Right renal cortex interstitium (tissue), 3 donors: ENCODE measurements at places on chromosomes 7 and 10. TPM values are rescaled to one million over a fixed set of nuclear protein-coding genes. Genes with fewer than 3 reads are reported as not detected.

Gene CYP26C1
- polyA plus RNA-seq = 0.07 TPM

Gene MYL7
- polyA plus RNA-seq = 12.5 TPM

Gene GRB10
- 29.4 TPM for polyA plus RNA-seq

Gene FAM237B
- polyA plus RNA-seq = 0.37 TPM

Gene NEUROG3
- not detected for polyA plus RNA-seq

Gene PIP
- polyA plus RNA-seq = not detected

Gene OR13A1
- not detected for polyA plus RNA-seq

DNA sequence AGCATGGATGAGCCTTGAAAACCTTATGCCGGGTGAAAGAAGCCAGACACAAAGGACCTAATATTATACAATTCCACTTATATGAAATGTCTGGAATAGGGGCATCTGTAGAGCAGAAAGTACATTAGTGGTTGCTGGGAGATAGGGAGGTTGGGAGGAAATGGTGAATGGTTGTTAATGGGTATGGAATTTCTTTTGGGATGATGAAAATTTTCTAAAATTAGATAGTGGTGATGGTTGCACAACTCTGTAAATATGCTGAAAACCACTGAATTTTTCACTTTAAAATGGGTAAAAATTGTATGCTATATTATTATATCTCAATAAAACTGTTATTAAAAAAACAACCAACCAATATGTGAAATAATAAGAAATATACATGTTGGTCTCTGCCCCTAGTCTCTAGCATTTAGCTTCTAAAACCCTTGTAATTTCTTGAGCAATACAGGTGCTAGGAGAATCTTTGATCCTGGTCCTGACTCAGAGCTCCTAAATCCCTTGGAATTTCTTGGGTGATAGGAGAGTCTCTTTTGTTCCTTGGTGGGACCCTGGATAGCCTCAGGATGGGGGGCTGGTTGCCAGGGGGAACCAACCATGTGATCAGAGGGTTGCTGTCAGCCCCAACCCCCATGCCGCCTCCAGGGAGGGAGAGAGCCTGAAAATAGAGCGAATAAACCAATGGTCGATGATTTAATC lies 64.0 kb downstream of the TACR2 start:
- no peak for DNase-seq

DNA sequence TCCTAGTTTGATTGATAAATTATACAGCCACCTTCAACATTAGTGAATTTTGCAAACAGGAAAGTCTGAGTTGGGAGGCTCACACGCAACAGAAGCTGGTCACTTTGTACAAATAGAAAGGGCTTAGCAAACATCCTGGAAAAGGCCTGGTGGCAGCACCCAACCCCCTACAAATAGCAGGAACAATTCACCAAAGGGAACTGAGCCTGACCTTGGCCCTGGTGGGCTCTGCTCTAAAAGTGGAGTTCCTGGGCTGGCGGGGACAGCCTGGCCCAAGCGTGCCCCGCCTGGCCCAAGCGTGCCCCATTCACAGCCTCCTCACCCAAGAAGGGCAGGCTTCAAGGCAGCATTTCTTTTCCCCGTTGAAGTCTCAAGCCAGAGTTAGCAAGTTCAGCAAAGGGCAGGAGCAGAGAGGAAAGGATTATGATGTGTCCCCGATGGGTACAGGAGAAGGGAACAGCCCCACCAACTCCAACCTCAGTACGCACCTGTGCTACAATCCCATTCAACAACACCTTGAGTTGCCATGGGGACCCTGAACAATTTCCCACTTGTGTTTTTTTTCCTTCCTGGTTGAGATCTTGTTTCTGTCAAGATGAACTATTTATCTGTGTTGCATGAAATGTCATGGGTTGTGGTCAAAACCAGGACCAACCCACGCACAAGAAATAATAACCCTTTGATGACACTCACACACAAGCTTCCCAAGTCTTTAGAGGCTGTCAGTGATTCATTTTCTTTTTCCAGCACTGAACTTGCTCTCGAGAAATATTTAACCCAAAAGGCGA lies 43.4 kb downstream of the RGS10 start:
- DNase-seq = no peak

- DNase-seq = no peak
Measured at GRCh38 chr7:151625606-151626005, 105.9 kb upstream of the RHEB start.

GRCh38 chr10:6278519-6279120 lies 75.9 kb downstream of the PFKFB3 start:
- no peak for DNase-seq

- no peak for DNase-seq
Measured at GRCh38 chr10:60339757-60340156, 49.9 kb downstream of the ANK3 start.

GRCh38 chr7:51867117-51867516 lies 550.5 kb upstream of the COBL start:
- DNase-seq = no peak

- DNase-seq = no peak
Measured at GRCh38 chr10:79473496-79474095, 28.2 kb upstream of the ZCCHC24 start.

DNA sequence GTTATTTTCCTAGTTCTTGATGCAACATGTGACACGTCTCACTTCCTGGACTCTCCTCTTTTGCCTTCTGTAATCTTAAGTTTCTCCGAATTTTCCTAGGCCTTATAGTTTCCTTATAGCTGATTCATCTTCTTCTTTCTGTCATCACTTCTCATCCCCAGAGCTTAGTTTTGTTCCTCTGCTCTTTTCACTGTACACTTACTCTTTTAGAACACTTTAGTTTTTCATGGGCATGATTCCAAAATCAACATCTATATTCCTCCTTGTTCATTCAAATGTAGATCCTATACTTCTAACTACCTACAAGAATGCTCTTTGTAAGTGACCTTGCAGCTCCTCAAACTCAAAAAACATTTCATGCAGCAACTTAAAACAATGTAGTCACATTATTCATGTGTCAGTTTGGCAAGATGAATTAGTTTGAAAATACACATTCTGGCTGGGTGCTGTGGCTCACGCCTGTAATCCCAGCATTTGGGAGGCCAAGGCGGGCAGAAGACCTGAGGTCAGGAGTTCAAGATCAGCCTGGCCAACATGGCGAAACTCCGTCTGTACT lies 13.1 kb upstream of the SLC26A3 start:
- no peak for DNase-seq

DNA sequence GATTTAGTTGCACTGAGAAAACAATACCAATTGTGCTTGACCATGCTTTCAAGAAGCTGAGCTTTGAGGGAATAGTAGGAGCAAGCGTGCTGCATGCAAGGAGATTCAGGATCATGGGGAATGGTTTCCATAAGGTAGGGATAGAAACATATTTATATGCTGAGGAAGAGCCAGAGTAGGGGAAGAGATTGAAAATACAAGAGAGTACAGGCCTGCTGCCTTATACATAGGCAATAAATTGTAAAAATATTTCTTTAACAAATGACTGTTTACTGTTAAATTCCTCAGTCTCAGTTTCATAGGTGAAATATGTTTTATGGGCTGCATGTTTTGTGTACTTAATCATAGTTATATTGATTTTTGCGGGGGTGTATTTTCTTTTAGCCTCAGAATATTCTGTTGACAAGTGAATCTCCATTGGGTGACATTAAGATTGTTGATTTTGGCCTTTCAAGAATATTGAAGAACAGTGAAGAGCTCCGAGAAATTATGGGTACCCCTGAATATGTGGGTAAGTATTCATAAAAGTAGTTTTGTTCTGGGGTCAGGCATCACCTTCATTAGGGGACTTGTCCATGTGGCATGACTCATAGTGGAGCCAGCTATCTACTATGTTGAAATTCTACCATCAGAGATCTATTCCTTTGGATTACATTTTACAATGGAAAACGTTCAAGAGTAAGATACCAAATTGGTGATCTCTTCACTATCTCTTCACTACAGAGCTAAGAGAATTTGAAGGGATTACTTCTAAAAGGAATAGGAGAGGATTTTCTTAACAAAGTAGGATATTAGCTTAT lies 36.5 kb downstream of the STK17A start:
- DNase-seq = no peak

GRCh38 chr10:102419269-102420180 lies 940 bp upstream of the PSD start:
- no peak for DNase-seq

GRCh38 chr10:44703241-44704155 lies 207.6 kb upstream of the TMEM72 start:
- no peak for DNase-seq

GRCh38 chr10:93553482-93554315 lies 12.8 kb upstream of the FFAR4 start:
- no peak for DNase-seq

DNA sequence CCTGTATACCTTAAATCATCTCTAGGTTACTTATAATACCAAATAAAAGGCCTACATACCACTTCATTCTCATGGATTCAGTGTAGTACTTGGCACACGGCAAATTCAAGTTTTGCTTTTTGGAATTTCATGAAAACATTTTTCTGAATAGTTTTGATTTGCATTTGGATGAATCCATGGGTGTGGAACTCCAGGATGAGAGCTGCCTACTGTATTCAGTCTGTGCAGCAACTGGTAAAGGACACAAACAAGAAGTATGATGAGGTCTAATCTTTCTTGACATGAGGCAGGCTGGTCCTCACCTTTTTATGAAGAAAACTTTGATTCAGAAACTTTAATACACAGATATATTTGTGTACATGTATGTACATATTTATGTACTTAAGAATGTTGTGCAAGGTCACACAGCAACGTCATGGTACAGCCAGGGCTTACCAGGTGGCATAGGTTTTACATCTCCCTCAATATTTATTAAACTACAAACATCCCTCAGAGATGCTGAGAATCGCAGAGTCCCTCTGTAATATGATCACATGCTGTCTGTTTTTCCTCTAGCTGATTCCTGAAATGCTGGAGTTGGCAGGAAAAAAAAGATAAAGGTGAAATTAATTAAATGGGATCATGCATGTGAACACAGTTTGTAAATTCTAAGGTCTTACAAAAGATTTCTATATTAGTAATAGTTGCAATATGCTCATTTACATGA lies 239.6 kb downstream of the PRKG1 start:
- no peak for DNase-seq

- DNase-seq = no peak
Measured at GRCh38 chr10:130929422-130930325, 381.8 kb downstream of the TCERG1L start.

GRCh38 chr7:22782616-22783232 lies 39.9 kb downstream of the TOMM7 start:
- DNase-seq = no peak

DNA sequence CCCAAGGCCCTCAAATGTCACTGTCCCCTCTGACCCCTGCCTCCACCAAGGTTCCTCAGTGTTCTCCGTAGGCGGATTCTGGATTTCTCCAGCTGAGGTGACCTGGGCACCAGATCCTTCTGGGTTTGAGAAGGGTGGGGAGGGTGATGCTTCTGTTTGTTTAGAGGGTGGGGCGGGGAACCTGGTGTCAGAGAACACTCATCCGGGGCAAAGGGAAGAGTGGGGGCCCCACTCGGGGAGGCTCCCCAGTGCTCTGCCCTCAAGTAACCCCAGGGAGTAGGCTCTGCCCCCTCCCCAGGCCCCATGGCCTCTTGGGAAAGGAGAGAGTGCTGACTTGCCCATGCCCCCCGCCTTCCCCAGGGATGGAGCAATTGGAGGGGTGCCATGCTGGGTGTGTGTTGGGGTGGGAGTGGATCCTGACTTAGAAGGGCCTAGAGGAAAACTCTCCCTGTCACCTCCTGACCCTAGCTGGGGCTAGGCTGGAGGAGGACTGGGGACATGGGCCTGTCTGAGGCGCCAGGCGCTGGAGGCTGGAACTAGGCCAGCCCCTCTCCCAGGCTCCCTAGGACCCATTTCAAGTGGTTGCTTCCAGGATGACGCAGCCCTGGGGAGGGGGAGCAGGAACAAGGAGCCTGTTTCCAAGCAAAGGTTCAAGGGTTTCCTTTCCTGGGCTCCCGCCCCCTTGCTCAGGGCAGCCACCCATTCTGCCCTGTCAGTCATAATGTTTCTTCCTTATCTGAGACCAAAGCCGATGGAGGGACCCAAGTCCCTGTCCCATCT lies 27.9 kb downstream of the KAZALD1 start:
- DNase-seq = no peak

DNA sequence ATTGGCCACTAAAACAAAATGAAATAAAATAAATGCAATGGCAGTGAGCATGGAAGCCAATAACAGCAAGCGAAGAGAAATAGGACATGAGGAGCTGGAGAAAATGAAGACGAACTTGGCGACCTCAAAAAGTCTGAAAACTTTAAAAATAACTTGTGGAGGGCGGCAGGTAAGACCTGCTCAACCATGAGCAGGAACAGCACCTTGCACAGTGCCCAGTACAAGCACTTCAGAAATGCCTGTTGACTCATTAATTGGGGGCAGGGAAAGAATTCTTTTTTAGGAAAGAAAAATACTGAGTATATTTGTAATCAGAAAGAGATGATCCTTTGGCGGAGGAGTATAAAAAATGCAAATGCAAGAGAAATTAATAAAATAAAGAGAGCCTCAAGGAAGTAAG lies 78.0 kb downstream of the XPNPEP1 start:
- no peak for DNase-seq

- no peak for DNase-seq
Measured at GRCh38 chr10:62196528-62196927, 72.1 kb downstream of the RTKN2 start.

GRCh38 chr10:113300617-113301016 lies 252.2 kb upstream of the HABP2 start:
- DNase-seq = no peak

DNA sequence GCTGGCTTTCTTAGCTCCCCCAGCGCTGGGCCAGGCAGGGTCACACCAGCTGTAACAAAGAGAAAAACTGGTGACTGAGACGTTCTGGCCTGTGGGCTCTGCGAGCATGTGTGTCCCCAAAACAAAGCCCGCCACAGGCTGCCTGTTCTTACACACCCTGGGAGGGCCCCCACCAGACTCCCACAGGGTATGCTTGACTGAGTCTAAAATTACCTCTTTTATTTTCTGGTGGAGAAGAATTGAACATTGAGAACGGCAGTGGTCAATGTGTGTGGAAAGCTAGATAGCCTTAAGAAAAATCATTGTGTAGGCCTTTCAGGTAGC lies 808 bp downstream of the C10orf71 start:
- DNase-seq = no peak

GRCh38 chr7:48389977-48390376 lies 218.7 kb downstream of the ABCA13 start:
- DNase-seq = no peak

DNA sequence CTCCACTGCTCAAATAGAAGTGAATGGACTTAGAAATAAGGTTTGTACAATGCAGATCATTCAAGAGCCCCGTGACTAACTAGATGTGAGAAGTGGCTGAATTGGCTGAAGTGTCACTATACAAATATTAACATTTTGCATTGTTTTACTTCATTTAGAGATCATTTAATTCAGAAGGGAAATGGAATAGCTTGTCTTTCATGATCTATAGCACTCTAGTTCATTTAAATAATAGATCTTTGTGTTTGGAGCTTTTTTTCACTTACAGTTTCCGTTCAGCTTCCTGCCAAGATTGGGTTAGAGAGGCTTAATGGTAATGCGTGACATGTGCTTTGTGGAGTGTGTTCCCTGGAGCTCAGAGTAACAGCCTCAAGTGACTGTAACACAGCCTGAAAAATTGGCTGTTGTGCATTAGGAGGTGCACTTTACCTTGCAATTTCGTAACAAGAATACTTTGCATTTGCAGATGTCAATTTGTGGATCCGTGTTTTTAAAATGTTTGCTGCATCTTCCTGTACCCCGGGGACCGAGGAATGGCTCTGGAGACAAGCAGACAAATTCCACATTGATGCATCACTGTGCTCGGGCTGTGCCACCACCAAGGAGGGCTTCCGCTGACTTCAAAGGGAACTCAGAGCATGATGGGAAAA lies 170.3 kb downstream of the NRP1 start:
- DNase-seq = no peak

- no peak for DNase-seq
Measured at GRCh38 chr7:93757426-93757825, 133.1 kb downstream of the TFPI2 start.

- DNase-seq = no peak
Measured at GRCh38 chr7:14805105-14805719, 97.3 kb downstream of the DGKB start.
